GDM1 (cell line): ENCODE measurements at places on chromosomes 13 and 19.

- no peak for DNase-seq
Measured at GRCh38 chr13:103100830-103101229, 34.6 kb upstream of the SLC10A2 start.

DNA sequence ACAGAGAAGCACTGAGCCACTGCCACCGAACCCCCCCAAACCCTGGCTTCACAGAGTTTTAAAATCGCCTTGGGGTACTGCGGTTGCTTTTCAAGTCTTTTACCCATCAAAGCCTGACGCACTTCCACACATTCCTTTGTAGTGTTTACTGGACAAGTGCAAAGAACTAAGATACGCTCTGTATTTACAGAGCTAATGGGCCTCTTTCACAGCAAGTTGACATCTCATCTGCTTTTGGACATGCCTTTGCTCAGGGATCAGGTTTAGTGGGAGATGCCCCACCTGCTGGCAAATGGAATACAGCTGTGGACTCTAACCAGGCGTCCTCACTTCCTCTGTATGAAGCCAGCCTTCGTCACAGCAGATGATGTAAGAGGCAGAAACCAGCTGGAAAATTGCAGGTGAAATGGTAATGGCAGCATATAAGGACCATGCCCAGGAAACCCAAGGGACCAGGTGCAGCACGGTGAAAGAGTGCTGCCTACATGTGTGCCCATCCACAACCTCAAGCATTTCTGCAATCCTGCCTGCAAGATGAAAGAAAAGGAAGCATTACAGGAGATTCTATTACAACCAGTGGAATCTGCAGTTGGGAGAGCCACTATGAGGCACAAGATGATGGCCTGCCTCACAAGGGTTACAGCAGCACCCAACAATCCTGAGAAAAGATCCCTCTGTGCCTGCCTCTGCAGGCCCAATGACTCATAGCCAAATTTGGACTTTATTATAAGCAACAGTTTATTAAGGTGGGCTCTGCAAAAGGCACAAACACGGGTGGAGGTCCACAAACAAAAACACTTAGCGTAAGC is 34.7 kb downstream of the BRD4 start:
- no peak for DNase-seq

DNA sequence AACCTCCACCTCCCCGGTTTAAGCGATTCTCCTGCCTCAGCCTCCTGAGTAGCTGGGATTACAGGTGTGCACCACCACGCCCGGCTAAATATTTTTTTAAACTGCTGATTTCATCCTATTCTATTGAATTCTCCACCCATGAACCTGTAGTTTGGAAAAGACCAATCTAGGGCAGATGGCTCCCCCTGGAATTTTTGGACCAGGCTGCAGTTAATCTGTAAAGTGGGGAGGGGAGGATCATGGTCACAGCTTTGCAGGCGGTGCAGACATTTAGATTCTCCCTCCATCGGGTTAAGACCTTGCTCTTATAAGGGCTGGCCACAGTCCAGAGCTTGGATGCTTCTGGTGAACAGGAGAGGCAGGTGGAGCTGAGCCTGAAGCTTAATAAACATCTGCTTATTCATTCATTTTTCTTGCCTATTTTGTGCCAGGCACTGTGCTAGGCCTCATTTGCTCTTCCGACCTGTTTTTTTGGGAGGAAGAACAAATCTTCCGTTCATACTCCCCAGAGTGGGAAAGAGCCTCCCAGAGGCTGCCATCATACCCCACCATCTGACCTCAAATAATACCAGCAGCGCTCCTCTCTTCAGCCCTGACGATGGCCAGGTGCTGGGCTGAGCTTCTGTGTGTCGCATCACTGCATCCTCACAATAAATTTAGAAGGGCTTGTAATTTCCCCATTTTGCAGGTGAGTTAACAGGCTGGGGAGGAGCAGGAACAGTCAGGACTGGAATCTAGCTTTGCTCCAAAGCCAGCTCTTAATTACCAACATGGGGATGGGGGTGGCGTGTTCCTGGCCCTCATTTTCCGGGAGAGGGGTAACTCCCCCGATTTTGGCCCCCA is 902 bp upstream of the CCDC106 start:
- no peak for DNase-seq

- no peak for DNase-seq
Measured at GRCh38 chr13:21402586-21403307, 56.4 kb downstream of the ZDHHC20 start.

- DNase-seq = no peak
Measured at GRCh38 chr19:44726465-44726864, 22.0 kb upstream of the BCL3 start.

GRCh38 chr13:108958013-108958376 is 328.6 kb downstream of the MYO16 start:
- DNase-seq = no peak

DNA sequence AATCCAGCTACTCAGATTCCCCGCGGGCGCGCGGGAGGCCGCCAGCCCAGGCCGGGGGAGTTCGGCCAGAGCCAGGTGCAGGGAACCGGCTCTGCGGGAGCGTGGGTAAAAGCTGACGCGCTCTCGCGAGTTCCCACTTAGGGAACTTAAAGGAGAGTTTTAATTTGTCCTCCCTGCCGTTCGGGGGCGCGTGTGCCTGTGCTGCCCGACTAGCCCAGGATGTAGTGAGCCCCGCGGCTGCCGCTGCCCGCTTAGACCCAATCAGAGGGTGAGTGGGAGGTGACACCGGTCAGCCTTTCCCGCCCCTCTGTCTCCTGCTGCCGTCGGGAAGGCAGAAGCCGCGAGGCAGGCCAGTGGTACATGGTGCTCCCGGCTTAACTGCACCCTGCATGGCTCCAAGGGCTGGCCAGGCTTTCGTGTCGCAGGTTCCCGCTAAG is 36.0 kb upstream of the NEK3 start:
- no peak for DNase-seq

- DNase-seq = no peak
Measured at GRCh38 chr13:114047358-114047881, 73.5 kb upstream of the C13orf46 start.

DNA sequence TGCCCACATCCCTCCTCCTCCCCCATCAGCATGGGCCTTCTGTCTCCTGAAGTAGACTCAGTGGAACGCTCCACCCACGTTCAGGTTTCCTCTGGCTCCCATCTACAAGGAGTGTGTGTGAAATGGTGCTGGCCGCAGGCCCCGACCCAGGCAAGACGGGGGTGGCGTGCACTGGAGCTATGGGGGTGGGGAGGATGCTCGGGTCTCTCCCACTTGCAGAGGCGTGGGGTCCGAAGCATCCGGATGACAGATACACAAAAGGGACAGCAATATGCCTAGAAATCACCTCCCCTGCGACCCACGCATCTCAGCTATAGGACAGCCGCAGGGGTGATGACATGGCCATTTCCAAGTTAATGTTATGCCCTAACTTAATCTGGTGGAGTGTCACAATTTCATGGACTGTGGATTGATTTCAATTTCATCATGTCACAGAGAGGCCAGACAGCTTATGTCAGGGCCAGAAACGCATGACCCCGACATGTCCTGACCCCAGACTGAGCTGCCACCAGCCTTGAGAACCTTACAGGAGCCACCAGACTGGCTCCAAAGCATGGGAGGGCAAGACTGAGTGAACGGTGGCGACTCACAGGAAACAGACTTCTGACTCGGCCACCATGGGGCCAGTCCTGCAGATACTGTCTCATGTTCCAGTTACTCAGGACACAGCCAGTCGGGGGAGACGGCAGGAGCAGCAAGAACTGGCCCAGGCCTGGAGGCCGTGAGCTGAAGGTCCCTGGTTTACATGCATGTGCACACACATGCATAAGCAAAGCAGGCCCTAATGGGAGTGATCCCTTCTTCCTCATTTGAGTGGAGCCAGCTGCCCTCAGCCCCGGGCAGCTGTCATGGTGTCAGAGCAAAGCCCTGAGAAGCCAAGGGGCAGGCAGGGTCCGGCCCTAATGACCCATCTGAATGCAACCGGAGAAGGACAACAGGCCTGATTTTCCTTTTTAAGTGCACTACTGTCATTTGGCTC is 82.2 kb downstream of the SLC7A1 start:
- DNase-seq = no peak

DNA sequence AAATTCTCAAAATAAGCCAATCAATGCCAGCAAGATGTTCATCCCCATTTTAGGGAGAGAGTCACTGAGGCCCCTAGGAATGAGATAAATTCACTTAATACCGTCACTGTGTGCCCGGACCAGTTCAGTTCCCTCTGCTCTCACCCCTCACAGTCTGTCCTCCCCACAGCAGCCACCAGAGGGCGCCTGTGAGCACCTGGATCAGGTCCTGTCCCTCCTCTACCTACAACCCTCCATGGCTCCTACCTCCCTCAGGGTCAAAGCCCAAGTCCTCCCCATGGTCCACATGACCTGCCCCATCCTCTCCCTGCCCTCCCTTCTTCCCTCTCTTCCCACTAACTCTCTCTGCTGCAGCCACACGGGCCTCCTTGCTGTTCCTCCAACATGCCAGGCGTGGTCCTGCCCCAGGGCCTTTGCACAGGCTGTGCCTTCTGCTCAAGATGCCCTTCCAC is 42.0 kb upstream of the NFIC start:
- no peak for DNase-seq

GRCh38 chr19:5339950-5340636 is 519 bp downstream of the PTPRS start:
- DNase-seq = no peak

DNA sequence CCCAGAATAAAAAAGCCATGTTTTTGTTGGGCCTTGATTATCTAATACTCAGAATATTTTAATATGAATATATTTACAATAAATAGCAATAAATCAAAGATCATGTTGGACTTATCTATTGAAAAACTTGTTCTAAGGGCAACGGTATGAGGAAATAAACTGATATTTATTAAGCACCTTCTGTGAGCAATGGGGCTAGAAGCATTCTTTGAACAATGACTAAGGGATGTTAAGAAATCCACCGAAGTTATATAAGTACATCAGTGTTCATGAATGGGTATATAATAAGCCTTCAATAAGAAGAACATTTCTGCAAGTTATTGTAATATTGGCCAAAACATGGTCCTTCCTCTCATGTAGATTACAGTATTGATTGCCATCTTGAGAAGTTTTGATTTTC is 221.8 kb downstream of the OXGR1 start:
- DNase-seq = no peak

- DNase-seq = no peak
Measured at GRCh38 chr19:4445963-4446703, 11.5 kb downstream of the UBXN6 start.
